ENCODE measurements at places on chromosomes 1 and 21. TPM values are rescaled to one million over a fixed set of nuclear protein-coding genes. Genes with fewer than 3 reads are reported as not detected.

DNA sequence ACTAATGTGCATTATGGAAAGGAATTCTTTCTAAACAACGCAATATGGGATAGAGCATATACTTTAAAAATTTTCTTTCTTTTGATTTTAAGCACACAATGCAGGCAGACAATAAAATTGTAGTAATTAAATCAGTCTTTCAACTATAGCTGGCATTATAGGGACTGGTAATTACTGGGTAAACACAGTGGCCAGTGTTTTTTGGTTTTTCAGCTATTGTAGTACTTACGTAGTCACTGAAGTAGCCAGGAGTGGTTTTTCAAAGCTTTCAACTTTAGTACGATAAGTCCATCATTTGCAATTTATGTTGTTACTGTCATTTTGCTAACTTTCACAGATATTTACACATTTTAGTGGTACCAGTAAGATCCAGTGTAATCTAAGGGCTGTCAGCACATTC, 50.6 kb downstream of the RAB3GAP2 start:
- no peaks in the 10 kb centered on the region for H3K4me1 ChIP-seq
- no peaks in the 10 kb centered on the region for H3K27me3 ChIP-seq
- DNase-seq = no peak
- H3K27ac ChIP-seq = no peak overlapping the region

DNA sequence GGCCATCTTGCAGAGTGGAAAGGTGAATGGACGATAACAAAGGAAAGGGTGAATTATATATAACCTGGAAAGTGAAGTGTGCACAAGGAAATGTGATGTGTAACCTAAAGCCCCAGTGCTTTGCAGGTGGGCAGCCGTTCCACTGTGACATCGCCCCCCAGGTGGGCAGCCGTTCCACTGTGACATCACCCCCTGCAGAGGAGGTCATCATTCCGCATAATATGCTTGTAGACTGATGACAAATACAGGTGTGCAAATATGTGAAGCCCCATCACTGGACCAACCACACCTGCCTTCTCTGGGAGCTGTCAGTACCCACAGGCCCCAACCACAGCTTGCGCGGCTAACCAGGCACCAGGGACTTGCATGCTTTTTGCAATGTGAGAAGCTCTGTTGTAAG, 4.7 kb upstream of the ZNF496 start:
- H3K27me3 ChIP-seq = no peaks in the 10 kb centered on the region
- no peak for DNase-seq
- peaks cover 12% of the 10 kb centered on the region for H3K4me1 ChIP-seq
- H3K36me3 ChIP-seq = no peaks in the 10 kb centered on the region
- H3K4me3 ChIP-seq = no peak overlapping the region

DNA sequence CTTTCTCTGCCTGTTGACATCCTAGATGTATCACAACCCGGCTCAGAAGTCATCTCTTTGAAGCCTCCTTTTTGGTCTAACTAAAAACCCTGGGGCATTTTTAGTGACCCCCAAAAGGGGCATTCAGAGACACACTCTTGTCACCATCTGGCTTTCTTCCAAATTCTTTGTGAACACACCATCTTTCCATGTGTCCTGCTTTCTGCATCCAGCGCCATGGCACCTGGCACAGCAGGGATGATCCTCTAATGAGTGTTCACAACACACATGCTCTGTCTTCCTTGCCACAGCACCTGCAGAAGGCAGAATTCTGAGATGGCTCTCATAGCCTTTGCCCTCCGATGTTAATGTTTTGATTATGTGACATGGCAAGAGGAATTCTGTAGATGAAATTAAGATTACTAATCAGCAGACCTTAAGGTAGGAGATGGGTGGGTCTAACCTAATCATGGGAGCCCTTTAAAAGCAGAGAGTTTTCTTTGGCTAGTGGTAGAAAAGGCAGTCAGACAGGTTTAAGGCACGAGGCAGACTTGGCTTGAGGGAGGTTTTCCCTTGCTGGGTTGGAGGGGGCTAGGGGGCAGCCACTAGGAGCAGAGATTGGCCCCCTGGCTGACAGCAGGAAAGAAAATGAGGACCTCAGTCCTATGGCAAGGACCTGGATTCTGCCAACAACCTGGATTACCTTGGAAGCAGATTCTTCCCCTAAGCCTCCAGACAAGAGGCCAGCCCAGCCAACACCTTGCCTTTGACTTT, 4.9 kb upstream of the TMEM61 start:
- H3K36me3 ChIP-seq = no peaks in the 10 kb centered on the region
- no peak overlapping the region for H3K27ac ChIP-seq
- peaks cover 10% of the 10 kb centered on the region for H3K4me1 ChIP-seq
- DNase-seq = no peak
- H3K27me3 ChIP-seq = peaks cover 20% of the 10 kb centered on the region

GRCh38 chr1:36199934-36200741, 24.1 kb upstream of the THRAP3 start:
- H3K4me3 ChIP-seq = no peak overlapping the region
- peak; percentile 20 for DNase-seq
- H3K27me3 ChIP-seq = no peaks in the 10 kb centered on the region
- H3K4me1 ChIP-seq = peaks cover 22% of the 10 kb centered on the region

DNA sequence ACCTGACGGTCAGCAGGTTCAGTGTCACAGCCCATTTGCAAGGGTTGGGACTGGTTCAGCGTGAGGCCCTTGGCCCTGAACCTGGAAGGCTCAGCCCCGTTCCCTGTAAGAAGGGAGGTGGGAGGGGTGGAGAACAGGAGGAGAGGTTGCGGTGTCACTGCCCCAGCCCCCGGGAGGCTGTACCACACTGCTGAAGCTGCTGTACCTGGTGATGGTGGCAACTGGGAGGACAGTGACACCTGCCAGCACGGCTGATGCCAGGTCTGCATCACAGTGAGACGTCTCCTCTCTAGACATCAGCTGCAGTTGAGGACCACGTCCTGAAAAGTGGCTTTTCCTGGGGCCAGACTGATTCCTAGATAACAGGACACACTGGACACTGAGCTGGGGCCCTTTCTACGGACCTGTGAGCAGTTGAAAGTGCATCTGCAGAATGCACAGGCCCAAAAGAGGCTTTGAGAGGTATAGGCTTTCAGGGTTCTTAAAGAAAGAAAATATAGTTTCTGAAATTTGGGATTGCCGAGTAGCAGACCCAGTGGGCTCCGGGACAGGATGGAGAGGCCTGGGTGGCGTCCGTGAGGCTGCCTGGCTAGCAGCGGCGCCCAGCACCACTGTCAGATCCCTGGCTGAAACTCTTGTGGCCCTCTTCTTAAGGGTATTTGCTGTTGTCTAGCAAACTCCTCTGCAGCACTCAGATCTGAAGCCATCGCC, 47.7 kb downstream of the COQ8A start:
- H3K36me3 ChIP-seq = no peaks in the 10 kb centered on the region
- no peak for DNase-seq
- peak overlapping the region; percentile 87 for H3K27ac ChIP-seq
- H3K4me3 ChIP-seq = no peak overlapping the region
- peaks cover 46% of the 10 kb centered on the region for H3K4me1 ChIP-seq

DNA sequence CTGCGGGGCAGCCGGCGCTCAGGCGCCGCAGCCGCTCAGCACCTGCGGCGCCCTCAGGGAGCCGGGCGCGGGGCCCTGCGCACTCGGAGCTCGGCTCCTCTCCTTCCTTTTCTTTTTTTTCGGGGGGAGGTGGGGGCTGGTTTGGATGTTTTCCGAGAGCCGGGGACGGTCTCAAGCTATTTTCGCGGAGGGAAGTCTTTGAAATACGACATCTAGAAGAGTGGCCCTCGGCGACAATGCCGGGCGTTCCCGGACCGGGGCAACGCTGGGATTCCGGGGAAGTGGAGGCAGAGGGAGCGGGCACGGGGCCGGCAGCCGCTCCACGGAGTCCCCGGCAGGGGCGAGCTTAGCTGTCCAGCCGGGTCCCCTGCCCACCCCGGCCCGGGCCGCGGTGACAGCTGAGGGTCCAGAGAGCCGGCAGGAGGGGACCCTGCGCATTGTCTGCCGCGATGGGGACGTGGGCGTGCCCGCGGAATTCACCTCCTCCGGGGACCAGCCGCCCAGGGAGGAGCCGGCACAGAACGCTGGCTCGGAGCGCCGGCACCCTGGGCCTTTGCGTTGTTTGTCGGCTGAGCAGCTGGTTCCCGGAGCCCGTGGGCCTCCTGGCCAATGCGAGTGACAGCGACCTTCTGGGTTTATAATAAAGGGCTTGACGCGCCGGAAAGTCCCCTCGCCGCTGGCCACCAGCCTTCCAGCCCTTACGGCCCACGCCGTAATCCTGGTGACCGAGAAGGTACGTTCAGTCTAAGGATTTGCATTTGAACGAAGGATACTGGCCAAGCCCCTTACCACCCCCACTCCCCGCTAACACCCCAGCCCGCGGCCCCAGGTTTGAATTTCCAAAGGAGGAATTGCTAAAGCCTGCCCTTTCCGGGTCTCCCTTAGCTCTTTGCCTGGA, 582 bp downstream of the SLC37A1 start:
- H3K4me3 ChIP-seq = peak overlapping the region; percentile 94
- peak overlapping the region; percentile 89 for H3K27ac ChIP-seq
- DNase-seq = peak; percentile 74
- peaks cover 2% of the 10 kb centered on the region for H3K36me3 ChIP-seq
- no peaks in the 10 kb centered on the region for H3K27me3 ChIP-seq

Gene KCNJ10
- total RNA-seq = not detected

Gene SPRR1A
- total RNA-seq = not detected

Gene CSMD2
- 0.16 TPM for total RNA-seq

Gene AMY1B
- total RNA-seq = not detected

Measured in transverse colon (tissue), 4 donors.